Stimulated activated CD8-positive, alpha-beta memory T cell treated with anti-CD3 and anti-CD28 coated beads, Interleukin-4, amount 100 ng/mL, for 1 hour (primary cell): ENCODE measurements at places on chromosomes 12 and 14.

- no peak for DNase-seq
Measured at GRCh38 chr12:7869137-7869536, 3.6 kb downstream of the SLC2A14 start.

DNA sequence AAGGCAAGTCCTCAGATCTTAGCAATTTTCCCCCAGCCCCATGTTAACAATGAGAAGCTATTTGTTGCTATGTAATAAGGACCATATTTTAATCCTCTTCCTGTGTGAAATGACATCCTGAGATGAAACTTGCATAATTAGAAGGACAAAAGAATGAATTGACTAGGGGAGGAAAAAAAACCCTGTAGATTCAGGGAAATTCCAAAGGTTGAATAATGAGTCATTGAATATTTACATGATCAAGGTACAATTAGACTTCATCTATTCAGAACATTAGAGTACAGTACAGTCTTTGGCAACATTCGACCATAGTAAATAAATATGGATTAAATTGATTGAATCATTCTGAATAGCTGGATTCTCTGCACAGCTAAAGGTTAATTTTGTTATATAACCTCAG lies 9.4 kb downstream of the MYBPC1 start:
- DNase-seq, result no peak

DNA sequence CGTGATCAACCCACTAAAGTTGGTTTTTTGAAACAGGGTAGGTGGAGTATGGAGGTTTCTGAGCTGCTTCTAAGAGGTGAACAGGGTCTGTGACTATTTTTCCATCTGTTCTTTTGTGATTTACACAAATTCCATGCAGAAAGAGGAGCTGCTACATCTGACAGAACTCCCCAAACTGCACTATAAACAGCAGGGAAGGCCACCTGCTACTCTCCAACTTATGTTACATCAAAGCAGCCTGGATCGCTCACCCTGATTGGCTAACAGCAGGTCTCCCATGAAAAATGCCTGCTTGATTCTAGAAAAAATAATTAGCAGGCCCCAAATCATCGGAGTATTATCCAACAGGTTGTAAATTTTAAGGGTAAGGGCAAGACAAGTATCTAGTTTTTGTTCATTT lies 282.9 kb upstream of the FLRT2 start:
- DNase-seq, result no peak

DNA sequence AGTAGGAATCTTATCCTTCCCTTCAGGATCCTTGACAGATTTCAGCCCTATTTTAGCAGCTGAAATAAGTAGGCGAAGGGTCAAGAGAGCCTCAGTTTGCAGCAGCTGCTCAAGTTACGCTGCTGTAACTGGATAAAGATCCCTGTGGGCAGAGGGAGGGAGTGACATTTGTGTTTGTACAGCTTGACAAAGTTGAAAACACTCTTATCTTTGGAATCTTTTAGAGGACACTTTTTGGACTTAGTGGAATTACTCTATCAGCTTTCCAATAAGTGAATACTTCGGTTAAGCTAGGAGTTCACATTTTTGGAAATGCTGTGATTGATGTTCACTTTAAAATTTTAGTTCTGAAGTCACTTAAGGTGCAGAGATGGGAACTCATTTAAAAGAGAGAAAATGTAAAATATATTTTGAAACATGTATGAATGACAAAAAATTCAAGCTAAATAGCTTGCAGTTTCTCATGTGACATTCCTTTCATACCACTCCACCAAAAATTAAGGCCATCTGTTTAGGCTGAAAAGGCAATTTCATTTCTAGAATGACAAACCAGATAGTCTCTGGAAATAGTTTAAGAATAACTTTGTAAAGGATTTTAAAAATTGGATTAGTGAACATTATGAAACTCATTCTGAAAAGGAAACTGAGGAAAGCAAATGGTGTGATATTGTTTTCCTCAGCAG lies 55.2 kb downstream of the SLC38A4 start:
- no peak for DNase-seq

DNA sequence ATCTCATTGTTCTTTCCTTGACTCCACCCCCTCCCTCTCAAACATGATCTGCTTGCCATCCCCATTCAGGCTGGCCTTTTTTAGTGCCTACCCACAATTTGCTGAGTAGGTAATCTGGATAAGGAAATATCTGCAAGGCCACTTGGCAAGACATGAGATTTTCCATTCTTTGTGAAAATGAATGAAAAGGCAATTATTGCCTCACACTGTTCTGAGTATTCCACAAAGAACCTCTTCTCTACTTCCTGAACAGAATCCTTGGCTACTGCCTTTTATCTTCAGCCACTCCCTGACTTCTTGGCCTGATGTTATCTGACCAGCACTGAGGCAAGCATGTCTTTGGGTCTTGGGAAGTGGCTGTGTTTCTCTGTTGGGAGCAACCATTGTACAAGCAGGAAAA lies 263.2 kb upstream of the ATP2B1 start:
- no peak for DNase-seq

DNA sequence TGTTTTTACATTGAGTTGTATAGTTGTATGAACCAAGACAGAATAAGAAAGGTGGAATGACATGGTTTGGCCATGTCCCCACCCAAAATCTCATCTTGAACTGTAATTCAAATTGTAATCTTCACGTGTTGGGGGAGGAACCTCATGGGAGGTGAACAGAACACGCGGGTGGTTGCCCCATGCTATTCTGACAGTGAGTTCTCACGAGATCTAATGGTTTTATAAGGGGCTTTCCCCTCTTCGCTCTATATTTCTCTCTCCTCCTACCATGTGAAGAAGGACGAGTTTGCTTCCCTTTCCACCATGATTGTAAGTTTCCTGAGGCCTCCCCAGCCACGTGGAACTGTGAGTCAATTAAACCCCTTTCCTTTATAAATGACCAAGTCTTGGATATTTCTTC lies 25.3 kb downstream of the DDHD1 start:
- DNase-seq, result no peak

- no peak for DNase-seq
Measured at GRCh38 chr14:60183138-60183537, 17.9 kb upstream of the DHRS7 start.

DNA sequence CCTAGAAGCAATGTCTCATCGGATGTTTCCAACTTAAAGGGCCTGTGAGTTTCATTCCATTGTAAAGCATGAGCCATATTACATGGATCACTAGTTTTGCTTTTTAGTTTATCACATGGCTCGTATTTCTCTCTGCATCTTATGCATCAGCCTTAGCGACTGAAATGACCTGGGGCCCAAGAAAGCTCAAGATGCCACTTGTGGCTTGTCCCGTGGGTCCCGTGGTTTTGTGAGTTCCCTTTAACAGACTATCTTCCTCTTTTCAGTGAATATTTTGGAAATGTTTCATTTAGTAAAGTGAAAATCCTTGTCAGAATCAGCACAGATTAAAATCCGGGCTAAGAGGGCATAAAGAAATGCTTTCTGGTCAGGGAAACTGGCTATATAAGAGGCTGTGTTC lies 86.2 kb upstream of the PPM1H start:
- DNase-seq, result no peak

DNA sequence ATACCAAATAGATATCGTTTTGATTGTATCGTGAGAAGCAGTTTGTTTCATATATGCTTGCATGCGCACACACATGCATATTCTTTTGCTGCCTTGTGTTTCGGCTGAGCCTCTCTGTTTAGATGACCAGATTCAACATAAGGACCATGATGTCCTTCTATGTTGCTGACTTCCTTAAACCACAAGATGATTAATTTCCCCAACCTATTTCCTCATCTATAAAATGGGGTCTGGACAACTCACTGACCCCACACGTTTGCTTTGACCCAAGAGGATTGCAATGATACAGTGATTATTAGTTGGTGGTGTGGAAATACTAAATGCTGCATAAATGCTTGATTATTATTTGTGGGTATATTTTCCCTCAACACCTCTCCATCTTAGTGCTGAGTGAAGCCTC lies 16.8 kb upstream of the FOS start:
- DNase-seq, result no peak

- DNase-seq, result no peak
Measured at GRCh38 chr12:104727726-104728465, 230.2 kb downstream of the SLC41A2 start.

DNA sequence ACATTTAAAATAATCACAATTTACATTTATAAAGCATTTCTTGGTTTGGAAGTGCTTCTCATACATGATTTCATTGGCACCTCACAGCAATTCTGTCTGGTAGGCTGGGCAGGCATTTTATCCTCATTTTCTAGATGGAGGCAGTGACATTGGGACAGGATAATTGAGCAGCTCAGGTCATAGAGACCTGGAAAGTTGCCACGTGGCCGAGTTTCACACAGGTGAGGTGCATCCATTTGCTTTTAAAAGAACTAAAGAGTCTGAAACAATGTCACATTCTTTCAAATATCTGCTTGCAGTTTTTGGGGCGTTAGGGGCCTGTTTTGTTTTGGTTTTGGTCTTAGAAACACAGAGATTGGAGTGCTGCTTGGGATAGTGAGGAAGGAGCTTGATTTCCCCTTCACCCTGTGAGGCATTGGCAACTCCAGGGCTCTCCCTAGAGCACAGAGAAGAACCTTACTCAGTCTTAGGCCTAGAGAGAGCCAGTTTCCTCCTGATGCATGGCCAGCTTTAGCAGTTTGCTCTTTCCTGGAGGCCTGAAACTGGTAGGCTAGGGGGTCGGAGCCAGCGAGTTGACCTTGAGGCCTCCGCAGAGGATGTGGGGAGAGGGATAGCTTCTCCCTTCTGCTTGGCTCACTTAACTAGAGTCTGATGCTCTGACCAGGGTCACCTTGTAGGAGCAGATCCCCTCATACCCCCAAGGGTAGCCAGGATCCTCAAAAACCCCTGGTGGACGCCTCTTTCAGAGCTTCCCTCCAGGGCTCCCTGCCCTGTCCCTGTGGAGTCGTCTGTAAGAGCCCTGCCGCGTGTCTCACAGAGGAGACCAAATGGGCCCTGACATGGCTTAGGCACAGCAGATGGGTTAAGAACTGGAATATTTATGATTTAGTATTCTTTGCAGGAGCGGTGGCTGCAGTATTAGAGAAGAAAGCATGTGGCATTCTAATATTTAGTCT lies 34.9 kb upstream of the JDP2 start:
- no peak for DNase-seq

- no peak for DNase-seq
Measured at GRCh38 chr12:70936203-70936813, 15.8 kb upstream of the PTPRR start.

GRCh38 chr12:10158406-10158805 lies 13.5 kb downstream of the OLR1 start:
- DNase-seq, result no peak

DNA sequence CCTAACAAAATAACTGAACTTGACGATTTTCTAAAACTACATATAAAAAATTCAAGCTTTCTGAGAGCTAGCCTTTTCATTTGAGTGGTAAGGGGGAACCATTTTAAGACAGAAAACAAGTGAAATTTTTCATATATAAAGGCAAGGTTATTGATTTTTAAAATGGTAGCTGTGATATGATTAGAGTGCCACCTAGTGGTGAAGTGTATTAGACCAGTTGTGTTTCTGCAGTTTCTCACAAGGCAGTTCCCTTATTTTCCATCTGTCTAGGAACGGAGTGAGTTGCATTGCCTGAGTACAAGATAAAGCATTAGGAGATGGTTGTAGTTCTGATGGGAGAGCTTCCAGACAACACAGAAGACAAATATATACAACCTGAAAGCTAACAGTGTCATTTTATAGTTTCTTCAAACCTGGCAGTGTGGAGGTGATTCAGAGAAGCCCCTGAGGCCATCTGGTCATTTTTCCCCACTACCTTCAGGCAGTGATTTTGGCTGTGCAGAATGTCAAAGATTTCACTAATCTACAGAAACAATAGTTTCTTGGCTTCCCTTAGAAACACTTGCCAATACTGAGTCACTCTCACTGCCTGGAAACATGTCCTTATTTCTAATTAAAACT lies 180.8 kb downstream of the C12orf50 start:
- DNase-seq, result no peak

DNA sequence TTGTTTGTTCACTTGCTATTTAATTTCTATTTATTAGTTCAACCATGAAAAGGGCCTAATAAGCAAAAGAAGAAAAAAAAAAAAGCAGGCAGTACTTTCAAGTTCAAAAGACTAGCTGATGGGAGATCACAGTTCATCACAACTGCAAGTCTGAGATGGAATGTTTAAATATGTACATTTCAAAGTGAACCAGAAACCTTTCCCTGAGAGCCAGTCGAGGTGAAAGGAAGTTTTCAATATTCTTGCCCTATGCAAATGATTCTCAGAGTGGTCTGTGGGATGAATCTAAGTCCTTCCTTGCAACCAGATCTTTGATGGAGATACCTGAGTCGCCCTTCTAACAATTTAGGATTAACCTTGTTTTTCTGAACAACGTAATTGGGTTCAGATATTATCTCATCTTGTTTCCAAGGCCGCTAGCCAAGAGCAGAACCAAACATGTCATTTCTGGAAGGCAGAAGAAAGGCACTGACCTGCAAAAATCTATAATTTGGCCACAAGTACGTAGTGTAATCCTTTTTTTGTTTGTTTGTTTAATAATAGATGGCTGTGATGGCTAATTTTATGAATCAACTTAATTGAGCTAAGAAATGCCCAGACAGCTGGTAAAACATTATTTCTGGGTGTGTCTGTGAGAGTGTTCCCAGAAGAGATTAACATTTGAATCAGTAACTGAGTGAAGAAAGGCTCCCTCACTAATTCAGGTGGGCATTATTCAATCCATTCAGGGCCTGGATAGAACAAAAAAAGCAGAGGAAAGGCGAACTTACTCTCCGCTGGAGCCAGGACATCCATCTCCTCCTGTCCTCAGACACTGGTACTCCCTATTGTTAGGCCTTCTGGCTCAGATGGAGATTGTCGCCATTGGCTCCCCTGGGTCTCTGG lies 171.1 kb upstream of the TMPO start:
- no peak for DNase-seq

- no peak for DNase-seq
Measured at GRCh38 chr14:55803873-55804553, 224.0 kb downstream of the KTN1 start.

DNA sequence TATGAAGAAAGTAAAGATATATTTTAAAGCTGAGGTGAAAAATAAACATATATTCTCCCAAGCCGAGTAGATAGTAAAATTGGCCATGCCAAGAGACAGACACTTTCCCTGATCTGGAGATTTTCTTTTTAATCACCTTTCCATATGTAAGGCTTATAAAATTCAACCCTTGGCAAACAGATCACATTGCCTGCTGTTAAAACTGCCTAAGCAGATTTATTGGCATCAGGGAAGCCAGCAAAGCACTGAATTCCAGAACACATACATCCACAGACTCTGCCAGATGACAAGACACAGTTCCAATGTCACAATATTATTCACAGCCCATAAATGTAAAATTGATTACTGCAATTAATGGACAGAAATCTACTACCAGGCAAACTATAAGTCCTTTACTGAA lies 78.2 kb upstream of the GARIN2 start:
- no peak for DNase-seq

DNA sequence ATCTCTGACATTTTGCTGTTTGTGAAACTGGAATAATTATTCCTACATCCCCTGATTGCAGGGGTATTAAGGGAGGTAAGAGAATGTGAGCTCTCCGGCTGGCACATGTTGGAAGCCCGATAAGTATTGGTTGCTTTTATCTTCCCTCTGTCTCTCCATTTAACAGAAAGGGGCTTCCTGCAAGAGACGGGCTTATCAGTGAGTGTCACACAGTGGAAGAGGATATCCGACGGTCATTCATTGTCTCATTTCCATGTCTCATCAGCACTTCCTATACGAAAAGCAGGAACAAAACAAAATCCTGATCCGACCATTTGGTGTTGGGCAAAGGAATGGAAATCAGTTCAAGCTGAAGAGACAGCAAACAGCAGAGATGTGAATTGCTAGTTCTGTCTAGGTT lies 10.7 kb downstream of the DYRK4 start:
- DNase-seq, result no peak

- no peak for DNase-seq
Measured at GRCh38 chr12:45278447-45278846, 62.6 kb downstream of the ANO6 start.

- no peak for DNase-seq
Measured at GRCh38 chr14:76497550-76498462, 121.9 kb downstream of the ESRRB start.
